Activated naive CD4-positive, alpha-beta T cell treated with Interleukin-2 at 50 U/mL for 16 hours (primary cell): ENCODE measurements at places on chromosomes 6 and 20.

- DNase-seq = peak; percentile 48
Measured at GRCh38 chr6:90083891-90084290, 189.6 kb downstream of the GJA10 start.

- DNase-seq = no peak
Measured at GRCh38 chr6:88871498-88871897, 91.9 kb downstream of the RNGTT start.

DNA sequence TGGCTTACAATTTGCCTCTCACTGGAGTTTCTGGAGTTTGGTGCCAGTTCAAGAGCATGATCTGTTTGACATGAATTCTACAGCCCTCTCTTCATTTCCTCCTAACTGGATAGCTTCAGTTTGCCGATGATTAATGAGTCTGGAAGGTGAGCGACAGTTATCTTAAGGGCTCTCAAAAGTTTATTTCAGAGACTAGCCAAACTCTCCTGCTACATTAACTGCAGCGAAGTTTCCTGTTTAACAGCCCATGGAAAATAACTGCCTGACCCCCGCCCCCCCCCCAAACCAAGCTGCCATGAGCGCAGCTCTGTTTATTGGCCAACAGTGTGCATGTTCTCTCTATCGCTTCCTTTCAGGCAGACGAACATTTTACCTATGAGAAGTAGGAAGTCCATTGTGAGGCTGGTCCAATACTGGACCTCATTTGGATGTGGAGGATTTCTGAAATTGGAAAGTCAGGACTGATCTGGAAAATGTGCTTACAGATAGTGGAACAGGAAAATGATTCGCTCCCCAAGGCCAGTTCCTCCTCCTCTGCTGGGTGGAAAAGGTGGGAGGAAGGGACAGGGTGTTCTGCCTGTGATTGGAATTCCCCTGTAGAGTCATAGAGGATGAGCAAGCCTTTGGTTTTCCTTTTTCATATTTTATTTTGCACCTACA is 522.2 kb upstream of the JAG1 start:
- no peak for DNase-seq

DNA sequence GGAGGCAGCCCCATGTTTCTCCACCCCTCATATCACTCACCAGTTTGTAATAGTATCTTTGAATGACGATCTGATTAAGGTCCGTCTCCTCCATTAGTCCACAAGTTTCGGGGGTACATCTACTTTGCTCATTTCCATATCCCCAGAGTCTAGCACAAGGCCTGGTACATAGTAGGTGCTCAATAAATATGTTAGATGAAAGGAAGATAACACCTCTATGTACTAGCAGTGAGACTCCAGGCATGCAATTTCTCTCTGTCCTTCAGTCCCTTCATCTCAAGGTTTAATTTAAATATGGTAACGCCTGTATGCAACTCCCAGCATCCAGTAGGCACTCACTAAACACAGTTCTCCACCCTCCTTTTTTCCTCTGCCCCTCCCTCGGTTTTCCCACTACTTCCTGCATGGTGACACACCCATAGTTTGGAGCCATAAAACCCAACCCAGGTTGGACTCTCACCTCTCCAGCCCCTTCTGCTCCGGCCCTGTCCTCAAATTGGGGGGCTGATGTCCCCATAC is 461 bp upstream of the HNF4A start:
- DNase-seq = no peak
